RPMI7951 (cell line): ENCODE measurements at places on chromosomes 13 and 19. TPM values are rescaled to one million over a fixed set of nuclear protein-coding genes. Genes with fewer than 3 reads are reported as not detected.

PABPC3 gene
- total RNA-seq = 0.10 and 0.12 TPM in 2 replicates

ZNF724 gene
- total RNA-seq = 14.6 and 15.0 TPM in 2 replicates

C19orf25 gene
- total RNA-seq = 25.2 and 27.1 TPM in 2 replicates

SPACA7 gene
- total RNA-seq = not detected in 2 replicates

AZU1 gene
- not detected in 2 replicates for total RNA-seq

ZNF582 gene
- 0.68 and 2.6 TPM in 2 replicates for total RNA-seq

NAPA gene
- total RNA-seq = 93.2 and 102 TPM in 2 replicates

NAPSA gene
- under 0.01 TPM in 1 of 2 replicates, not detected in the other for total RNA-seq

RPS19 gene
- total RNA-seq = 1,675 and 2,627 TPM in 2 replicates

CABP5 gene
- total RNA-seq = not detected in 2 replicates

MCF2L gene
- 4.8 and 7.2 TPM in 2 replicates for total RNA-seq

DNA sequence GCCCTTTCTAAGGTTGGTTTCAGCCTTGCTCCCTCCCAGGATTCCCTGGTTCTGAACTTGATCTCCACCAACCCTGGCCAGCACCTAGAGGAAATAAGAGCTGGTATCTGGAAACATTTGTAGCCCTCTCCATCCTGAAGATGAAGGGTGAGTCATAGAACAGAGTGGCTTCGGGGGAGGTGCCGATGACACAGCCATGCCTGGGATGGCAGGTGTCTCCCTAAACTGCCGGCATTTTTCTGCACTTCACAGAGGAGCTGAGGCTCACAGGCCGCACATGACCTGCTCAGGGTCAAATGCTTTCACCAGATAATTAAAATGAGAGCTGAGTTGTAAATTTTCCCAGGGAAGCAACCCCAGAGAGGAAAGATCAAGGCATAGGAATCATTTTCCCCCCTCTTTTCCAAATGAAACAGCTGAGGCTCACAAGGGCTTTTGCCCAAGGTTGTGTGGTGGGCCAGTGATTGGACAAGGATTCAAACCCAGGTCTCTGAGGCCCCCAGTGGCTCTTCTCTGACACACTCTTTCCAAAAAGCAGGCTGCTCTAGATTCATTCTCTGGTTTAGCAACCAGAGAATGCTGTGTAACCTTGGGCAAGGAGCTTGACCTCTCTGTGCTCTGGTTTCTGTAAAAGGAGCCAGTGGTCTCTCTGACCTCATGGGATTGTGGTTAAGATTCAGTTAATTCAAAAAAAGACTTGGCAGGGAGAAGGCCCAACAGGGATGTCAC, 1.2 kb upstream of the SLC25A42 start:
- DNase-seq = peak; percentile 70

- DNase-seq = no peak
Observed at GRCh38 chr13:80477661-80478443, 136.9 kb upstream of the SPRY2 start.

GRCh38 chr13:32443111-32443510, 15.2 kb upstream of the N4BP2L1 start:
- DNase-seq = peak; percentile 16

GRCh38 chr19:29417048-29417447, 108.7 kb upstream of the VSTM2B start:
- no peak for DNase-seq

- DNase-seq = peak; percentile 76
Observed at GRCh38 chr19:44640518-44640917, 3.2 kb upstream of the PVR start.

DNA sequence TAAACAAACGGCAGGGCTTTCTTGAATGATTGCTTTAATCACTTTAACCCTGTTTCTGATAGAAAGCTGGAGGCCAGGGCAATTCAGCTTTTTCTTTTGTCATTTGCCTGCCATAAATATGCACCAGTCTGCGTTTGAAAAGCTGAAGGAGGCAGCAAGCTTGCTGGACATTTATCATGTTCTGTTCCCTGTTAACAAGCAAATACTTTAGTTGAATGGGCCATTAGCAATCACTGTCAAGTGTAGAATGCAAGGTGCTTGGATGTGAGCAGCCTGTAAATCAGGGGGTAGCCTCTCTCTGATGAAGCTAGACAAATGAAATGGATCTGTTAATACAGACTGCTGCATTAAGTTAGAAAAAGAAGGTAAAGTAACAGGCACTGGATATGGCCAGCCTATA, 7.6 kb downstream of the EFNB2 start:
- DNase-seq = no peak

GRCh38 chr19:11446652-11447301, 11.3 kb downstream of the PRKCSH start:
- DNase-seq = no peak

- no peak for DNase-seq
Observed at GRCh38 chr13:98938801-98939200, 39.1 kb downstream of the DOCK9 start.

DNA sequence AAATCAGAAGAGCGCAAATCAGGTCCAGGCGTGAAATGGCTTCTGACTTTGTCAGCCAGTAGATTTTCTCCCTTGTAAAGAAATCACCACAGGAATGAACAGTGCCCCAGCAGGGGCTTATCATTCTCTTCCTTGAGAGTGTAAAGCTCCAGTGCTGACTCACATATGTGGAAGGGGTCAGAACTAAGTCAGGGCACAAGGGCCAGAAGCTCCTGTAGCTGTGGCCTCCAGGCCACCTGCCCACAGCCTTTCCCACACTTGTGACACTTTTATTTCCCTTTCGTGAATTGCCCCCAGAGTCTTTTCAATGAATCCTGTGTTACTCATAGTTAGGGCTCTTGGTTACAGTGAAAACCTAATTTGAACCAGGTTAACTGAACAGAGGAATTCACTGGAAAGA, 99.6 kb downstream of the SUCLA2 start:
- DNase-seq = peak; percentile 15

GRCh38 chr19:54136086-54136863, 1.3 kb upstream of the CNOT3 start:
- DNase-seq = no peak

- DNase-seq = peak; percentile 25
Observed at GRCh38 chr13:94481941-94482340, 2.5 kb upstream of the DCT start.

DNA sequence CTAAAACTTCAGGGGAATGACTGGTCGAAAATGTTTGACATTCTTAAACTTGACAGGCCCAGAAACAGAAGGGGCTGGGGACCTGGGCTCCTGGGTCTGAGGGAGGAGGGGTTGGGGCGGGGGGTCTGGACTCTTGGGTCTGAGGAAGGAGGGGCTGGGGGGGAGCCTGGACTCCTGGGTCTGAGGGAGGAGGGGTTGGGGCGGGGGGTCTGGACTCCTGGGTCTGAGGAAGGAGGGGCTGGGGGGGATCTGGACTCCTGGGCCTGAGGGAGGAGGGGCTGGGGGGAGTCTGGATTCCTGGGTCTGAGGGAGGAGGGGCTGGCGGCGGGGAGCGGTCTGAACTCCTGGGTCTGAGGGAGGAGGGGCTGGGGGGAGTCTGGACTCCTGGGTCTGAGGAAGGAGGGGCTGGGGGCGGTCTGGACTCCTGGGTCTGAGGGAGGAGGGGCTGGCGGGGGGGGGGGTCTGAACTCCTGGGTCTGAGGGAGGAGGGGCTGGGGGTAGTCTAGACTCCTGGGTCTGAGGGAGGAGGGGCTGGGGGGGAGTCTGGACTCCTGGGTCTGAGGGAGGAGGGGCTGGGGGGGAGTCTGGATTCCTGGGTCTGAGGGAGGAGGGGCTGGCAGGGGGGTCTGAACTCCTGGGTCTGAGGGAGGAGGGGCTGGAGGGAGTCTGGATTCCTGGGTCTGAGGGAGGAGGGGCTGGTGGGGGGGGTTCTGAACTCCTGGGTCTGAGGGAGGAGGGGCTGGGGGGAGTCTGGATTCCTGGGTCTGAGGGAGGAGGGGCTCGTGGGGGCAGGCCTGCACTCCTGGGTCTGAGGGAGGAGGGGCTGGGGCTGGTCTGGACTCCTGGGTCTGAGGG, 5.5 kb upstream of the KLK6 start:
- DNase-seq = no peak

- no peak for DNase-seq
Observed at GRCh38 chr13:83620530-83621220, 261.6 kb downstream of the SLITRK1 start.

DNA sequence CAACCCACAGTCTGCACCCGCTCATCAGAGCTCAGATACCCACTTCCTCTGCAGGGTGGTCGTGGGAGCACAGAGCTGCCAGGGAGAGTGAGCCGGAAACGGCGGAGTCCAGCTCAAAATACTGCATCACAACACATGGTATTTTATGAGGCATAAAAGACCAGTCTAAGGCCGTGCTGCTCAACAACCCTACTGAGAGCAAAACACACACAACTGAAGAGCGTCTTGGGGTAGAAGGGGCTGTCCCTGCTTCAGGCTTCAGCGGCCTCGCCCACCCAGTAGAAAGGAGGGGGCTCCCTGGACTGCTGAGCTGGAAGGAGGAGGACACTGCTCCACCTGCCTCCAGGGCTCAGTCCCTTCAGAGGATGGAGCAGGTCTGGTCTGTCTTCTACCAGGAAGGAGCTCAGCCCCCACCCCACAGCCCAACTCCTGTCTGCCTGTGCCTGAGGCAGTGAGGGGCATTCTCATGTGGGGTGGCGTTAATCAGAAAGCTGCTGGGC, 36.9 kb downstream of the NAXD start:
- no peak for DNase-seq

DNA sequence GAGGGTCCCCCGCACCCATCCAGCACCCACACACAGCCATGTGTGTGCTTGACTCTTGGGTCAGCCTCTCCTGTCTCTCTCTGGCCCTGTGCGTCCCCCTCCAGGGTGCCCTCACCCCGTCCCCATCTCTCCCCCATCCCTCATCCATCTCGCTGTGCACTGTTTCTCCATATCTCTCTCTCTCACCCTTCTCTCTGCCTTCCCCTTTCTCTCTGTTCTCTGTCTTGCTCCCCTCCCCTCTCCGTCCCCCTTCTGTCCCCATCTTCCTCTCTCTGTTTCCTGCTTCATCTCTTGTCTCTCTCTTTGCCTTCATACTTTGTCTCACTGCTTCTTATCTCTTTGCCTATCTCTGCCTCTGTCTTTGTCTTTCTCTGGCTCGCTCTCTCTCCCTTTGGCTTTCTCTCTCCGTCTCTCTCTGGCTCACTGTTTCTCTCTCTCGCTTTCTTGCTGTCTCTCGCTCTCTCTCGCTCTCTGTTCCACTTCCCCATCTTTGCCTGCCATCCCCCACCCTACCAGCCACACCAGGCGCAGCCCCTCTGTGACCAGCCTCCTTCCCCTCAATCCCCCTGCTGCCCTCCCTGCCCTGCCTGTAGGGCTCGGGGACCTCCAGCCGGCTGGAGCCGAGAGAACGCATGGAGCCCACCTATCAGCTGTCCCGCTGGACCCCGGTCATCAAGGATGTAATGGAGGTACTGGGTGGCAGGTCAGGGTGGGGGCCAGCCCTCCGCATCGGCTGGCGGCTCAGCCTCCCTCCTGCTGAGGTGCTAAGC, 8.9 kb downstream of the STXBP2 start:
- DNase-seq = no peak

DNA sequence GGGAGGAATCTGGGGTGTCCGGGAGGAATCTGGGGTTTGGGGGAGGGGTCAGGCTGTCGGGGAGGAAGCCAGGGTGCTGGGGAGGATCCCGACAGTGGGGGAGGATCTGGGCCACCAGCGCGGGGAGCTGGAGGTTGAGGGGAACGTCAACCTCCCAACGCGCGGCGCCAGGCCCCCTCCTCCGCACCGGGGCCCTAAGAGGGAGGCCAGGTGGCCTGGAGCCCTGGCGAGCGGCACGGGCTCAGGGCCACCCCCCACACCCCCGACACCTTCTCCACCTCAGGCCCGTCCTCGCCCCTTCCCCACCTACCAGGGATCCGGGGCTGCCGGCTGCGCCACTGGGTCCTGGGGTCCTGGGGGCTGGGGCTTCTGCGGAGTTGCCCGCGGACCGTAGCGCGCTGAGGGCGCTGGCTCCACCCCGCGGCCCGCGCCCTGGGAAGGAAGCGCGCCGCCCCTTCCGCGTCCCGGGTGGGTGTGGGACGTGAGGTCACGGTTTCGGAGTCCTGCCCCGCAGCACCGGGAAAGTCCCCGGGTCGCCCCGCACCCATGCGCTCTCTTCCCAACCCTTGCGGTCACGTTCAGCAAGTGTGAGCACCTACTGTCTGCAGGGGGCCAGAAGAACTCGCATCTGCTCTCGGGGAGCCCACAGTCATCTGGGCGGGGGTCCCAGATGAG, at the start of gene TICAM1:
TSS of gene TICAM1 (minus strand) at position 409 of the 675 bp plus-strand sequence. CDS start 13,335 bp downstream, outside the sequence.
- peak; percentile 73 for DNase-seq

DNA sequence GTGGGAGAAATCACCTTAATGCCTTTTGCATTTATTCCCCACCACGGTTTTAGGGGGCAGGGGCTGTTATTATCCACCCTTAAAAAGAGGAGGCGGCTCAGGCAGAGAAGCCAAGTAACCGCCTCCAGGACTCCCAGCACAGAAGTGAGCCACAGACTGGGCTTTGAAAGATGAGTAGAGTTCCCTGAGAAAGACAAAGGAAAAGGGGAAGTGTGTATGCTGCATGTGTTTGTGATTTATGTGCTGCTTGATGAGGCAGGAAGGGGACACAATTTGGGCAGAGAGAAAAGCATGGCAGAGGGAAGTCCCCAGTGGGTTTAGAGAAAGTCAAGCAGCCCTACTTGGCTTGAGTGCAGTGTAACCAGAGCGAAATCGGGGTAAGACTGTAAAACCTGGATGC, 85.0 kb downstream of the DOCK9 start:
- DNase-seq = no peak

- DNase-seq = no peak
Observed at GRCh38 chr19:39833464-39834286, at the start of gene DYRK1B. Gene DYRK1B (minus strand): TSS chr19:39834162. CDS start chr19:39831867, 2,295 bp downstream.

- DNase-seq = peak; percentile 87
Observed at GRCh38 chr19:2524840-2525723, 49.2 kb downstream of the GADD45B start.

- DNase-seq = no peak
Observed at GRCh38 chr13:39037410-39037879, 444 bp downstream of the PROSER1 start.
